ENCODE measurements at places on chromosomes 7 and 10. TPM values are rescaled to one million over a fixed set of nuclear protein-coding genes. Genes with fewer than 3 reads are reported as not detected.
A peak's percentile ranks its signal among the peaks of the same experiment; 100 is the strongest.

- peak; percentile 13 for DNase-seq
- no peaks in the 10 kb centered on the region for H3K4me1 ChIP-seq
- no peak overlapping the region for H3K27ac ChIP-seq
- H3K36me3 ChIP-seq = no peaks in the 10 kb centered on the region
- H3K4me3 ChIP-seq = no peak overlapping the region
These were observed 76.7 kb downstream of the EMX2 start for GRCh38 chr10:117619223-117619622.

DNA sequence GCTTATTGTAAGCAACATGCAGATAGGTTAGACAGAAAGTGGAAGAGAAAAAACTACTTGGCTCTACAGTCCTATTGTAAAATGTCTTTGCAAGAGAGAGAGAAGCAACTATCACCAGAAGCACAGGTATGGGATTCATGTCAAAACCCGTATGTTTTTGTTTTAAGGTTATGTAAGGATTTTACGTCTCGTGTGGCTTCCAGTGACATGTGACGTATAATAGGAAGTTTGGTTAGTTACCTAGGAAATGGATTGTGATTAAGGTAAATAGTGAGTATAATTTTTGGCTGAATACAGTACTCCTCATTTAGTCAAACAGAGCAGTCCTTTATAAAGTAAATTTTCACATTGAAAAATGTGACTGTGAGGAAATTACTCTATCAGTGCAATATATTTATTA is 62.0 kb downstream of the PHF14 start:
- no peak for DNase-seq
- no peak overlapping the region for H3K27ac ChIP-seq
- H3K36me3 ChIP-seq = peaks cover 43% of the 10 kb centered on the region
- H3K4me3 ChIP-seq = no peak overlapping the region
- no peaks in the 10 kb centered on the region for H3K27me3 ChIP-seq
- no peaks in the 10 kb centered on the region for H3K4me1 ChIP-seq

DNA sequence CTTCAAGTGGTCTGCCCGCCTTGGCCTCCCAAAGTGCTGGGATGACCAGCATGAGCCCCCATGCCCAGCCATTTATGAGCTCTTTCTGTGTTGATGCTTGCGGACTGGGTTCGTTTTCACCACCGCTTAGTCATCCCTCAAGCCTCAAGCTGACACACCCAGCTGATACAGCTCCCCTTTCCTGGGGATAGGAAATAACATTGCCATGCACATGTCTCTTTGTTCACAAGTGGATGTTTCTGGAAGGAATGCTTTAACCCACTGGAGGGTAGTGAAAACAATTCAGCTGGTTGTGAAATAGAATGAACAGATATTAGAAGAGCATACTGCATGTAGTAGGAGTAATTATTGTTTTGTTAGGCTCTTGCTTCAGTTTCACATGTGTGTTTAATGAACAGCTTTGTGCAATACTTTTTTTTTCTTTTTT is 8.5 kb upstream of the METTL27 start:
- no peak overlapping the region for H3K4me3 ChIP-seq
- H3K36me3 ChIP-seq = no peaks in the 10 kb centered on the region
- no peaks in the 10 kb centered on the region for H3K27me3 ChIP-seq
- H3K27ac ChIP-seq = no peak overlapping the region
- DNase-seq = no peak

- H3K27me3 ChIP-seq = no peaks in the 10 kb centered on the region
- H3K4me1 ChIP-seq = no peaks in the 10 kb centered on the region
- no peak overlapping the region for H3K4me3 ChIP-seq
- no peak overlapping the region for H3K27ac ChIP-seq
These were observed 42.4 kb downstream of the MRPS33 start for GRCh38 chr7:140972344-140972743.

DNA sequence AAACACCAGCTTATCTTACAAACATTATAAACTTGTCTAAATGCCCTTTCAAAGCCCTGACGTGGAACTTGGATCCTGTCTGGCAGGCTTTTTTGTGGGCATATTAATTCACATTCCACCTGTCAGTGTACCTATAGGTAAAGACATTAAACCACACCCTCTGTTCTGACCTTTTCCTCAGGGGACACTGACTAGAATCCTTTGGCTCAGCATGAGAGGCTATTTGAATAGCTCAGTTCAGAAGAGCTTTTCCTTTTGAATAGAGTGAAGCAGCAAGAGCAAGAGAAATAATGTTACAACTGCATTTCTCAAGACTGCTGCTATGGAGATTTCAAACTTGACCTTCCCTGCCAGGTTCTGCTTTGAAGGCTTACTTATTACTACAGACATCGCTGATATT is 76.9 kb downstream of the CYP51A1 start:
- DNase-seq = no peak
- H3K27me3 ChIP-seq = peaks cover 37% of the 10 kb centered on the region
- H3K36me3 ChIP-seq = peaks cover 17% of the 10 kb centered on the region
- H3K4me3 ChIP-seq = no peak overlapping the region

GRCh38 chr10:12135631-12136030 is 6.2 kb downstream of the SEC61A2 start:
- H3K27me3 ChIP-seq = no peaks in the 10 kb centered on the region
- H3K4me1 ChIP-seq = no peaks in the 10 kb centered on the region
- no peak overlapping the region for H3K27ac ChIP-seq
- H3K4me3 ChIP-seq = no peak overlapping the region
- H3K36me3 ChIP-seq = peaks cover 47% of the 10 kb centered on the region

DNA sequence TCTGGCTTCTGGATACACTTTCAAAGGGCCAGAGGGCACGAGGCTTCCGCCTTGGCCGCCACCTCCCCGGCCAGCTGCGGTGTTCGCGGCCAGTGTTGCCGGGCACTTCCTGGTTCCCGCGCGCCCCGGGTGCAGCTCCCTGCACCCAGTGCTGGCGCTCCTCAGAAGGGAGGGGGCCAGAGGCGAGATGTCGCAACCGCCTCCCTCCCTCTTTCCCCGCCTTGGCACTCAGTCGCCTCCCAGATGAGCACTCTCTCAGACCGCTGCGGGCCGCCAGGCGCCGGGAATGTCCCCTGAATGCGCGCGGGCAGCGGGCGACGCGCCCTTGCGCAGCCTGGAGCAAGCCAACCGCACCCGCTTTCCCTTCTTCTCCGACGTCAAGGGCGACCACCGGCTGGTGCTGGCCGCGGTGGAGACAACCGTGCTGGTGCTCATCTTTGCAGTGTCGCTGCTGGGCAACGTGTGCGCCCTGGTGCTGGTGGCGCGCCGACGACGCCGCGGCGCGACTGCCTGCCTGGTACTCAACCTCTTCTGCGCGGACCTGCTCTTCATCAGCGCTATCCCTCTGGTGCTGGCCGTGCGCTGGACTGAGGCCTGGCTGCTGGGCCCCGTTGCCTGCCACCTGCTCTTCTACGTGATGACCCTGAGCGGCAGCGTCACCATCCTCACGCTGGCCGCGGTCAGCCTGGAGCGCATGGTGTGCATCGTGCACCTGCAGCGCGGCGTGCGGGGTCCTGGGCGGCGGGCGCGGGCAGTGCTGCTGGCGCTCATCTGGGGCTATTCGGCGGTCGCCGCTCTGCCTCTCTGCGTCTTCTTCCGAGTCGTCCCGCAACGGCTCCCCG is at the start of gene FFAR4:
Gene FFAR4 (plus strand): TSS at position 231 of the 842 bp plus-strand sequence. CDS start 56 bp downstream, at position 287.
- H3K4me1 ChIP-seq = no peaks in the 10 kb centered on the region
- peak within 1 kb of the TSS; percentile 71 for H3K4me3 ChIP-seq
- no peaks in the 10 kb centered on the region for H3K36me3 ChIP-seq
- DNase-seq = peak; percentile 82
- H3K27me3 ChIP-seq = peaks cover 84% of the 10 kb centered on the region

Gene SLC26A5
- total RNA-seq = 0.42 TPM

DNA sequence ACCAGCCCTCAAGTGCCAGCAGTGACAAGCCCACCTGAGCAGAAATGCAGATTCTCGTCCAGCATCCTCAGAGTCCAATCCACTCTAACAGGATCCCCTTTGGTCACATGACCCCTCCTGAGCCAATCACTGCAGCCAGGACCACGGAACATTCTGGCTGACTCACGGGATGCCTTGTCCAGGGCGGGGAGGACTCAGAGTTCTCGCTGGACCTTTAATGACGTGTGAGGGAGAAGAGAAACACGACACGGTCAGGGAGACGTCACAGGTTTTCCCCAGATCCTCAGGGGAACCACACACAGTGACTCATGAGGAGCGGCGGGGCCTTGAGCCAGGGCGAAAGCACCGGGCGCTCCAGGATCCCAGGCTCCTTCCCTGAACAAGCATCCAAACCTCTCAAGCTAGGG is 155.7 kb downstream of the PTPRN2 start:
- no peak overlapping the region for H3K4me3 ChIP-seq
- H3K36me3 ChIP-seq = no peaks in the 10 kb centered on the region
- no peaks in the 10 kb centered on the region for H3K27me3 ChIP-seq
- no peak for DNase-seq
- no peak overlapping the region for H3K27ac ChIP-seq
- H3K4me1 ChIP-seq = no peaks in the 10 kb centered on the region

Data from endodermal cell (in vitro differentiated cells).